Bronchus fibroblast of lung (primary cell): ENCODE measurements at places on chromosomes 1 and 21. TPM values are rescaled to one million over a fixed set of nuclear protein-coding genes. Genes with fewer than 3 reads are reported as not detected.

NR5A2 gene
- total RNA-seq: not detected in 2 replicates

PDE9A gene
- 0.15 and 0.84 TPM in 2 replicates for total RNA-seq

RGS4 gene
- 111 and 142 TPM in 2 replicates for total RNA-seq

DDAH1 gene
- 35.1 and 39.3 TPM in 2 replicates for total RNA-seq

VSIG8 gene
- not detected in 2 replicates for total RNA-seq

TOMM20 gene
- 93.5 and 102 TPM in 2 replicates for total RNA-seq

ARF1 gene
- 589 and 617 TPM in 2 replicates for total RNA-seq

PRDM15 gene
- 3.3 and 3.9 TPM in 2 replicates for total RNA-seq

C1orf87 gene
- total RNA-seq: under 0.01 TPM in 1 of 2 replicates, not detected in the other

DPT gene
- 0.15 TPM in 1 of 2 replicates, not detected in the other for total RNA-seq

UTS2 gene
- total RNA-seq: 0.17 TPM in 1 of 2 replicates, not detected in the other

CYP4B1 gene
- not detected in 2 replicates for total RNA-seq

MX2 gene
- total RNA-seq: 0.45 and 1.5 TPM in 2 replicates
